NCI-H2227 treated with DMSO at 0.1 percent for 48 hours (cell line): ENCODE measurements at places on chromosomes 2 and 18.

GRCh38 chr2:222538535-222538934 lies 114.2 kb downstream of the SGPP2 start:
- DNase-seq: no peak

DNA sequence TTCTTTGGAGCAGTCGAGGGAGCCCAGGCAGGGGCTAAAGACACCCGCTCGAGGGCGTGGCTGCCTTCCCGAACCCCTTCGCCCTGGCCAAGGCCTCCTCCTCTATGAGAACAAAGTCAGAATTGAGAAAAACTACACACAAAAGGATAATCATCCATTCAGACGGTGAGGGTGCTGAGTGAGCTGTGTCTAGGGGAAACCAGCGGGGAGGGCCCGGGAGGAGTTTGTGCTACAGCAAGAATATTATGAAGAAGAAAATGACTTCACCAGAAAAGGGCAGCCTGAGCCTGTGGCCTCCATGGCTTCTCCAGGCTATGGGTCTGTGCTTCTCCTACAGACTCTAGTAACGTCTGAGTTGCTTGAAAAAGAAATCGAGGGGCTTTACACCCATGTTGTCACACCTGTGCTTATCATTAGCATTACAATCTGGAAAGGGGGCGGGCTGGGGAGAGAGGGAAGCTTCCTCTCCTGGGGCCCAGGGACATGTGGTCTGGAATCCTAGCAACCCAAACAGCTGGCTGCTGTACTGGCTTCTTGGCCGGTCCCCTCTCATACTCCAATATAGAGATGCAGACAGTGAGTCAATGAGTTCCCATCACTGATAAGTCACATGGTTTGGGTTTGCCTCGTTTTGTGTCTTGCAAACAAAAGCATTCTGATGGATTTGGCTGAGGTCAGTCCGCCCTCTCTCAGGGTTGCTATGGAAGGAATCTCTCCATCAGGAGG lies 52.0 kb upstream of the ARL4C start:
- no peak for DNase-seq

DNA sequence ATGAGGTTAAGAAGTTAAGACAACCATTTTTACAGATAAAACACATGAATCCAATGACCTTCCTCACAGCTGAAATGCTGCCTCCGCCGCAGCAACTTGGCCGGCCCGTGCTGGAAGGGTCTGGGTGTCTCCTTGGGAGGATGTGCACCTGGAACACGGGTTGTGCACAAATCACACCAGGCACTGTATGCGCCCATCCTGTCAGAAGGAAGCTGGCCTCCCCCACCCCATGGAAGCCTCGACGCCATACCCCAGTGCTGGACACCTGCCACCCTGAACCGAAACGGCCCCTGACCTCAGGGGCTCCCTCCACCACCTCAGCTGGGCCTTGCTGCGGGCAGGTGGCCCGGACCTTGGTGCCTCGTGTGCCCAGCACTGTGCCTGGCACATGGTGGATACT lies 111.8 kb downstream of the PXDN start:
- no peak for DNase-seq

- DNase-seq: no peak
Measured at GRCh38 chr2:75315436-75315835, 116.1 kb upstream of the TACR1 start.

GRCh38 chr2:64837116-64837731 lies 152.0 kb upstream of the SLC1A4 start:
- DNase-seq: no peak

- DNase-seq: no peak
Measured at GRCh38 chr2:36360063-36360462, 4.5 kb downstream of the CRIM1 start.

- no peak for DNase-seq
Measured at GRCh38 chr2:64979744-64980143, 9.5 kb upstream of the SLC1A4 start.
